ENCODE measurements at places on chromosomes 6 and 20.

GRCh38 chr6:71298459-71298858 lies 9.8 kb downstream of the OGFRL1 start:
- no peak for DNase-seq

GRCh38 chr20:13546497-13547131 lies 92.1 kb downstream of the TASP1 start:
- DNase-seq = peak; percentile 79

GRCh38 chr20:56552911-56553629 lies 20.0 kb downstream of the FAM209B start:
- no peak for DNase-seq

DNA sequence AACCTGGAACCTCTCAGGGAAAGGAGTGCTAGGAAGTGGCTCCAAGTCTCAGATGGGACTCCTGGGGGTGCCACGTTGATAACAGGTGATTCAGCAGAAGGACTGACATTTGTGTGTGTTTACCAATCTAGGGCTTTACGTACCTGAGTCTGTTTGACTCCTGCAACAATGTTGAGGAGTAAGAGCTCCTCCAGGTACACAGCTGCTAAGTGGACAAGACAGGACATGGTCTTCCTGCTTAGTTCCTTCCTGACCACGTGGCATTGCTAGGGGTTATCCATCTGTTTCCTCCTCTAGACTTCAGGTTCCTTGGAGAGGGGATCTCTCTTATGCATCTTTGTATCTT lies 164.5 kb upstream of the SLC24A3 start:
- no peak for DNase-seq

DNA sequence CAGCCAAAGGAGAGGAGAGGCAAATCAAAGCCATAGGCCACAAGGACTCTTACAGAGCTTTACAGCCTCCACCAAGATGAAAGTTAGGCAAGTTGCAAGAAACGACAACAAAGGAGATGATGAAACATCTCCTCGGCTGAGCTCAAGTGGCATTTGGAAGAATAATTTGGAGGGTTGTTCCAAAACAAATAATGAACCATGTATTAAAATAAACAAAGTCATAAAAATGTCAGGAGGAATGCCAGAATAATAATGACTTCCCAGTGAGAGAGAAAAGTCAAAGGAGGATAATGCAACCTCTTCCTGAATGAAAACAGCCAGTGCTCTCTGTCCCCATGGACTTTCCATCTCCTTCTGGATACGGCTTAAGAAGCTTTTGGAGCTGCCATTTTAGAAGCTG lies 371.4 kb upstream of the ID4 start:
- no peak for DNase-seq

DNA sequence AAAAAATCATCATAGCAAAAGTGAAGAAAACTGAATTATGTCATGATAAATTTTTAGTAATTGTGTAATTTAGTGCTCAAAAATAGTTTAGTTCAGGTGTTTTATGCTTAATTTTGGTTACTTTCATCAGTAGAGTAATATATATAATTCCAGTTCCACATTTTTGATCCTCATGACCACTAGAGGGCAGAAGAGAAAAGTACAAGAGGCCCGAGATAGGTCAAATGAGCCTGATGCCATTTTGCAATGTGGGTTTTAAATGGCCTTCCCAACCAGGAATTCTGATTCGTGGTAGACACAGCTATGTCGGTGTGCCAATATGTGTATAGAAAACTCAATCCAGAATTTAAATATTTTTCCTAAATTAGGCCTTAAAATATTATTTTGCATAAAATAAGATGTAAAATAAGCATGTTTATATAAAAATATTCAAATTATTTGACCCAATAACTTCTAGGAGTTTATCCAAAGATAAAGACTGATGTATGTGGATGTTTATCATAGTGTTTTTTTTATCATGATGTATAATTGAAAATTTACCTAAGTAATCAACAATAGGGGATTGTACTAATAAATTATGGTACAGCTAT lies 159.7 kb upstream of the RPS6KA2 start:
- DNase-seq = no peak

GRCh38 chr20:41392295-41392694 lies 25.7 kb upstream of the EMILIN3 start:
- no peak for DNase-seq

- no peak for DNase-seq
Observed at GRCh38 chr20:63291811-63292210, 1.2 kb upstream of the COL20A1 start.

GRCh38 chr20:22515264-22515663 lies 69.1 kb downstream of the FOXA2 start:
- DNase-seq = no peak

DNA sequence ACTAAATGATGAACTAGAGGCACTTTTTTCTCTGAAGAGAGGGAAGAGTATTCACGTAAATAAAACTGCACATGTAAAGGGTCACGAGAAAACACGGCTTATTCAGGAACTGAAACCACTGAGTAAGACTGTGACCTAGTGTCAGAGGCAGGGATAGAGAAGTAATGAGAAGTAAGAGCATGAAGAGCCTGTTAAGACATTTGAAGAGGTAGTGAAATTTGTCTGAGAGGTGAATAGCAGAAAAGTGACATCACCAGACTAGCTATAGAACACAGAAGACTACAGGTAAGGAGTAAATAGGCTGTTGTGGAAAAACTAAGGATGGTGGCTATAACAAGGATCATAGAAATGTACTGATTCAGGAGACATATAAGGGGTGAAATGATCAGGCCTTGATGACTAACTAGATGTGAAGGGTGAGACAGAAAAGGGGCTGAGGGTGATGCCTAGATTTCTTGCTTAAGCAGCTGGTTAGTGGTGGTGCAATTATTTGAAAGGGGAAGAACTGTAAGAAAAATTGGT lies 76.8 kb downstream of the REV3L start:
- no peak for DNase-seq

DNA sequence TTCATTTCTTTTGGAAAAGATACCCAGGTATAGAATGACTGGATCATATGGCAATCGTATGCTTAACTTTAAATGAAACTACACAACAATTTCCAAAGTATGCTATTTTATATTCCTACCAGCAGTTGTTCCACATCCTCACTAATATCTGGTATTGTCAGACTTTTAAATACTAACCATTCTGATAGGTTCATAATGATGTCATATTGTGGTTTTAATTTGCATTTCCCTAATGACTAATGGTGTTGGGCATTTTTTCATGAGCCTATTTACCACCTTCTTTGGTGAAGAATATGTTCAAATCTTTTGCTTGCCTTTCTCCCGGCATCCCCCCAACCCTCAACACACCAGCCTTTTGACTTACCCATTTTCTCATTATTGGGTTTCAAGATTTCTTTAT lies 96.2 kb upstream of the HMGN3 start:
- no peak for DNase-seq

- no peak for DNase-seq
Observed at GRCh38 chr6:154954347-154954746, 40.8 kb upstream of the TIAM2 start.

DNA sequence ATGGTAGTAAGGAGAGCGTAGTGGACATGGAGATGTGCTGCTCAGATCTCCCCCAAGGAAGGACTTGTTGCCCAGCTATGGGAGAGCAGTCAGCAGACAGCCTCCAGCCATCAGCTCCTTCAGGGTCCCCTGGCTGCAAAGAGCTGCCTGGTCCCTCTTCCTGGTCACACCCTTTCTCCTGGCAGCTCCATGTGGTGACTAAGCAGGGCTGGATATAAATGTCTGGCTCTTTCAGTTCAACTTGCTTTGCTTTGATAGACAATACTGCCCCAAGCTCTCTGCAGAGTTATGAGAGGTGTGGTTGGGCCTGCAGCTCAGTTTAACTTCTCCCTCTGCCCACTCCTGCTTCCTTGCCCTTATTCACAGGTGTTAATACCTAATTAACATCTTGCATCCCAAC lies 64.1 kb upstream of the DDR1 start:
- DNase-seq = no peak

- DNase-seq = no peak
Observed at GRCh38 chr6:158789115-158789917, 29.9 kb downstream of the EZR start.

DNA sequence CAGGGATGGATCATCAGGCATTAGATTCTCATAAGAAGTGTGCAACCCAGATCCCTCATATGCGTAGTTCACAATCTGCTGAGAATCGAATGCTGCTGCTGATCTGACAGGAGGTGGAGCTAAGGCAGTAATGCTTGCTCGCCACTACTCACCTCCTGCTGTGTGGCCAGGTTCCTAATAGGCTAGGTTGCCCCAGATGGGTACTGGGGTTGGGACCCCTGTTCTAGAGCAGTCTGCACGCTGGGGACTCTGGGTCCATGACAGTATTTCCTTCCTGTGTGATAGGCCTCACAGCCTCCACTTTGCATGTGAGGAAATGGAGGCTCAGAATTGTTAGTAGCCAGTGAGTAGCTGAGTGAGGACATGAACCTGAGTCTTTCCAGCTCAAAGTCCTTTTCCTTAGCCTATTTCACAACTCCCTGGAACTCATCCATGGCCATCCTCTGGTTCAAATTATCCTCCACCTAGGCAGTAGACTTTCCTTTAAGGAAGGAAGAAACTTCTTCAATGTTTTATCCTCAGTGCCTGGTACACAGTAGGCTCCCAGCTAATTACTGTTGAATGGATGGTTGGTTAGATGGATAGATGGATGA lies 117.2 kb downstream of the SYCP2 start:
- no peak for DNase-seq

DNA sequence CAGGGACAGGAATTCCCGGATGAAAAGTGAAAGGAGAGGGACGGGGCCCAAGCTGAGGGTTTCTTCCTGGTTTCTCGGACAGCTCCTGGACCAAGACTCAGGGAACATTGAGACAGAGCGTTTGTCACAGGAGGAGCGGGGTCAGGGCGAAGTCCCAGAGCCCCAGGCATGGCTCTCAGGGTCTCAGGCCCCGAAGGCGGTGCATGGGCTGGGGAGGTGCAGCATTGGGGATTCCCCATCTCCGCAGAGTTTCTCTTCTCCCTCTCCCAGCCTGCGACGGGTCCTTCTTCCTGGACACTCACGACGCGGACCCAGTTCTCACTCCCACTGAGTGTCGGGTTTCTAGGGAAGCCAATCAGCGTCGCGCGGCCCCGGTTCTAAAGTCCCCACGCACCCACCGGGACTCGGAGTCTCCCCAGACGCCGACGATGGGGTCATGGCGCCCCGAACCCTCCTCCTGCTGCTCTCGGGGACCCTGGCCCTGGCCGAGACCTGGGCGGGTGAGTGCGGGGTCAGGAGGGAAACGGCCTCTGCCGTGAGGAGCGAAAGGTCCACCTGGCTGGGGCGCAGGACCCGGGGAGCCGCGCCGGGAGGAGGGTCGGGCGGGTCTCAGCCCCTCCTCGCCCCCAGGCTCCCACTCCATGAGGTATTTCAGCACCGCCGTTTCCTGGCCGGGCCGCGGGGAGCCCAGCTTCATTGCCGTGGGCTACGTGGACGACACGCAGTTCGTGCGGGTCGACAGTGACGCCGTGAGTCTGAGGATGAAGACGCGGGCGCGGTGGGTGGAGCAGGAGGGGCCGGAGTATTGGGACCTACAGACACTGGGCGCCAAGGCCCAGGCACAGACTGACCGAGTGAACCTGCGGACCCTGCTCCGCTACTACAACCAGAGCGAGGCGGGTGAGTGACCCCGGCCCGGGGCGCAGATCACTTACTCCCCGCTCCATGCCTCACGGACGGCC lies 54.6 kb upstream of the POLR1H start:
- peak; percentile 30 for DNase-seq

DNA sequence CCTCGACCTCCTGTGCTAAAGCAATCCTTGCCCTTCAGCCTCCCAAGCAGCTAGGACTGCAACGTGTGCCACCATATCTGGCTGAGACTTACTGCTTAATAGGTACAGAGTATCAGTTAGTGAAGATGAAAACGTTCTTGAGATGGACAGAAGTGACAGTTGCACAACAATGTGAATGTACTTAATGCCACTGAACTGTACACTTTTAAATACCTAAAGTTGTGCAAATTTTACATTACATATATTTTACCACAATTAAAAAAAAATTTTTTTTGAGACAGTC lies 25.9 kb downstream of the NUDT3 start:
- no peak for DNase-seq

DNA sequence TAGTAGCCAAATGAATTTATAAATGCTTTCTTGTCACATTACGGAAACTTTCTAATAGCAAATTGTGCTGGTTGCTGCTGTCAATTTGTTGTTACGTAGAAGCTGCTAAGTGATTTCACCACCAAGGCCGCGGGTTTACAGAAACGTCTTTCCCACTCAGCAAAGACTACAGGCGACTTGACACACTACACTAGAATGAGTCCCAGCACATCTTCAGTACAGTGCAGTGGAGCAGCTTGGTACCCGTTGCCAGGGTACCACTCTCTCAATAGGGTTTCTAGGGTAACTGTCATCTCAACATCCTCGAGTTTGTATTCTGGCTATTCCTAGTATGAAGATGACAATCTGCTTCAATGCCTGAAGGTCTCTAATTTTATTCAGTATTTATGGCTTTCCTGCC lies 22.7 kb upstream of the ZDHHC14 start:
- no peak for DNase-seq

DNA sequence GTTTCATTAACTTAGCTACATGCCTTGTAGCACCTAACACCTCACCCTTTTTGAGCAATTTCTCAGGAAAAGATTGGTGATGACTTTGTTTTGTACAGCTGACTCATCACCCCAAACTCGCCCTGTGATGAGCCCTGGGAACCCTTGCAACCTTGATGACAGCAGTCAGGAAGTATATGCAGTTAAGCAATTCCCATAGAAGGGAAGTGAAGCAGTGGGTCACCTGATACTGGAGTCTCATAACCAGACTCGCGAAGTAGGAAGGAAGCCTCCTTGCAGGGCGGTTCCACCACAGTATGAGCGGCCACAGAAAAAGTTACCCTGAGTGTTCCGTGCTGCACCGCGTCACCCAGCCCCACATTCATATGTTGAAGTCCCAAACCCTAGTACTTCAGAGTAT lies 82.0 kb upstream of the EDN1 start:
- peak; percentile 16 for DNase-seq

DNA sequence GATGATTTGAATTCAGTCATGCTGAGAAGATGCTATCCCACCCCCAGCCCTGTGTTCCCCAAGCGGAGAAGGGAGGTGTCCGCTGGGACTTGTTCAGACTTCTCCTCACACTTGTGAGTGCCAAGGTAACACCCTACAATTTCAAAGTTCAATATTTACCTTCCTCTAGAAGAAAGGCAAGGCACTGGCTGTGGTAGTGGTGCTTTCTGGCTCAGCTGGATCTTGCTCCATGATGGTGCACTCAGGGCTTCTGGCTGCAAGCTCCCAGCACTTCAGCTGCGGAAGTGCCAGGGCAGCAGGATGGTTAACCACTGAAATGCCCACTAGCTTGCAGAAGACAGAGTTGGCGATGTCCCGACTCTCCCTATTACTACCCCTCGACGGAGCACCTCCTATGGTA lies 135.4 kb downstream of the MTFR2 start:
- no peak for DNase-seq

GRCh38 chr6:26123675-26123946 lies 36.4 kb downstream of the HFE start:
- peak; percentile 72 for DNase-seq
